ENCODE measurements at places on chromosomes 11 and 22.

- no peak for DNase-seq
Measured at GRCh38 chr22:35373781-35374180, 7.1 kb upstream of the HMOX1 start.

- DNase-seq, result no peak
Measured at GRCh38 chr22:45428391-45429385, 15.2 kb downstream of the RIBC2 start.

DNA sequence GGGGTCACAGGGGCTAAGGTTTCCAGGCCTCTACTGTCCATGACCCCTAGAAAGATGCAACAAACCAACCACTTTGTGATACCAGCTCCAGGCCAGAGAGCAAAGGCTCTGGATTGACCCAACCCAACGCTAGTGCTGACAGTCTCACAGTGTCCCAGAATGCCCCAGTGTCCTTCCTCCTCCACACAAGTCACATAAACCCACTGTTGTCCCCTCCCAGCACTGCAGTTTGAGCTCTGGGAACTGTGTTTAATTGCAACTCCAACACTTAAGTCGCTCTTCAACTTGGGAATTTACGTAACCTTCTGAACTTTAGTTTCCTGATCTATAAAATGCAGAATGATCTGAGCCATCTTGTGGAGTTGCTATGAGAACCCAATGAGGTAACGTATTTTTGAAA lies 47.5 kb downstream of the PC start:
- DNase-seq, result no peak

GRCh38 chr11:129999407-129999806 lies 3.2 kb downstream of the PRDM10 start:
- DNase-seq, result no peak

GRCh38 chr11:135019899-135020298 lies 607.9 kb upstream of the B3GAT1 start:
- no peak for DNase-seq

GRCh38 chr11:8806974-8807373 lies 104.0 kb upstream of the AKIP1 start:
- no peak for DNase-seq

DNA sequence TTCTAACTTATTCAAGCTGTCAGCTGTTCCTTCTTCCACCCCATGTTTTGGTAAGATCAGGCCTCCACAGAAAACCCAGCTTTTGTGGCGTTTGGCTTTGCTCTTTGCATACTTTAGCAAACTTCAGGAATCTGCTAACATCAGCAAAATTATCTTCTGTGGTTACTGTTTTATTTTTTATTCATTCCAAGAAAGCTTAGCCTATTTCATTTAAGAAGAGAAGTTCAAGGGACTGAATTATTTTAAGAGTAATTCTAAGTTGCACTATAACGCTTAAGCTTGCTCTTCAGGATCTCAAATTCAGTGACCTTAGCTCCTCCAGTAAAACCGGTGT lies 1.1 kb downstream of the JHY start:
- no peak for DNase-seq

GRCh38 chr11:35116762-35117640 lies 22.0 kb upstream of the CD44 start:
- DNase-seq, result no peak

GRCh38 chr11:113494021-113494420 lies 18.8 kb upstream of the DRD2 start:
- DNase-seq, result no peak

GRCh38 chr11:10322830-10323792 lies 18.2 kb downstream of the ADM start:
- DNase-seq, result peak; percentile 30

Data from GM20000 (cell line).